ENCODE measurements at places on chromosomes 5 and 9.

- no peak for DNase-seq
Observed at GRCh38 chr5:127810707-127811490, 107.7 kb downstream of the CCDC192 start.

DNA sequence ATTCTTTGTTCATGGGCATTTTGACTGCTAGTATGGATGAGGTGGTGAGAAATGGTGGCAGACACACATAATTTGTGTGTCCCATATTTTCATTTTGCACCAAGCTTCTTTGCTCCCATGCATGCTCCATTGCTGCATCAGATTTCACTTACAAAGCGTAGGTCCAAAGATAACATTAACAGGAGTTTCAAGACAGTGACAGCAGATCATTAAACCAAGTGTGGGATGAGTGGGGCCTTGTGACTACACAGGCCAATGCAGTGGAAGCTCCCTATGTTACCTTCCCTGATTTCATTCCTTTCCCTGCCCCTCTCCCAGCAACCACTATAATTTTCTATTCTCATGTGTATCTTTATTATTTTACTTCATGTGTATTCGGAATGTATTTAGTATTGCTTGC is 142.0 kb downstream of the AOPEP start:
- no peak for DNase-seq

GRCh38 chr5:74070766-74071165 is 444.8 kb downstream of the ARHGEF28 start:
- DNase-seq = no peak

GRCh38 chr9:129270903-129271431 is 92.9 kb upstream of the IER5L start:
- no peak for DNase-seq

GRCh38 chr5:120527251-120527650 is 63.2 kb downstream of the PRR16 start:
- no peak for DNase-seq

DNA sequence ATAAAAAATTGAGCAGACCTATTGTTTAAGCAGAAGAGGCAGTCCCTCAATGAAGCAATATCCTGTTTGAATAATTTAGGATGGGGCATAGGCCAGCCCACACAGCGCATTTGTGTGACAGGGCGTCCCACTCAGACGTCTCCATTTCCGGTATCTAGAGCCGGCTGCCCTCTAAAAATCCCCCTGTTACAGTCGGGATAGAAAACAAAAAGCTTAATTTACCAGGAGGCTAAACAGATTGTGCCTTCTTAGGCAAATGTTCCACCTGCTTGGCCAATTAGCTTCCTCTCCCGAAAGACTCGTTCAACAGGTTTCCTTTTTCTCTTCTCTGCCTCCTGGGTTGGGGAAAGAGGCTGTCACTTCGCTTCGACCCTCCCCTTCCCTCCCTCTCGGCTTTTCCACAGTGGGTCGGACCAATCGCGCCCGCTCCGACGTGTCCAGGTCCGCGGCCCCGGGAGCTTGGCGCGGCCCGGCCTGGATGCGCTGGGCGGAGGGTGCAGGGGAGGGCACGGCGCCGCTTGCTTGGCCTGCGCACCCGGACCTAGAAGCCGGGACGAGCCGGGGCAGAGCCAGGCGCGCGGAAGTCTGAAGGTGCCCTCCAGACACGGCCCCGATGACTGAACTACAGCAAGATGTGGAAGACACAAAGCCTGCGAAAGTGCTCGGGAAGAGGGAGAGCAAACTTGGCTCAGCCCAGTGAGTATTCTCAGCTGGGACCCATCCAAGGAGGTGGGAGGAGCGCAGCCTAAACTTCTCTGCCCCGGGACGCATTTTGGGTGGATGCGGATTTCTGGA is at the start of gene GRAMD2B:
Gene GRAMD2B (plus strand): TSS at position 416 of the 795 bp plus-strand sequence. CDS start 198 bp downstream, at position 614.
- peak; percentile 45 for DNase-seq

DNA sequence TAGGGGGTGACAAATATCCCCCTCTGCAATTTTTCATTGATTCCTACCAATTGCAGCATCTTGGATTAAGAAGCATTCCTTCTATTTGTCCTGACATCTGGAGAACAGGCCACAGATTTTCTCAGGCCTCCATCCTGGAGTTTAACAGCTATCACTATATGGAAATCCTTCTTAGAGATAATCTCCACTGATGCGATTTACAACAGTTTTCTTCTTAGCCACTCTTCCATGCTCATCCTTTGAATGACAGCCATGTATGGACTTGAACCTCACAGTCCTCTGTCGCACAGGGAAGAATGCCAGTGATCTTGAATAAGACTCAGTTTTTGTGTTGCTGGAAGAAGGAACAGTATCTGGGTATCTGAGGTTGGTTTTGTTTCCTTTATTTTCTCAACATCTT is 73.2 kb downstream of the PGM5 start:
- no peak for DNase-seq

DNA sequence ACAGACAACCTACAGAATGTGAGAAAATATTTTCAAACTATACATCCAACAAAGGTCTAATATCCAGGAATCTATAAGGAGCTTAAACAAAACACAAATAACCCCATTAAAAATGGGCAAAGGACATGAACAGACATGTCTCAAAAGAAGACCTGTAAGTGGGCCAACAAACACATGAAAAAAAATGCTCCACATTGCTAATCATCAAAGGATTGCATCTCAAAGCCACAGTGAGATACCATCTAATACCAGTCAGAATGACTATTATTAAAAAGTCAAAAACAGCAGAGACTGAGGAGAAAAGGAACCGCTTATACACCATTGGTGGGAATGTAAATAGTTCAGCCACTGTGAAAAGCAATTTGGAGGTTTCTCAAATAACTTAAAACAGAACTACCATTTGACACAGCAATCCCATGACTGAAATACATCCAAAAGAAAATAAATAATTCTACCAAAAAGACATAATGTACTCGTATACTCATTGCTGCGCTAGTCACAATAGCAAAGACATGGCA is 39.1 kb upstream of the C5orf63 start:
- DNase-seq = no peak

GRCh38 chr5:76527685-76528161 is 95.5 kb downstream of the F2RL2 start:
- no peak for DNase-seq

- no peak for DNase-seq
Observed at GRCh38 chr5:177476531-177477233, 3.2 kb upstream of the DBN1 start.

DNA sequence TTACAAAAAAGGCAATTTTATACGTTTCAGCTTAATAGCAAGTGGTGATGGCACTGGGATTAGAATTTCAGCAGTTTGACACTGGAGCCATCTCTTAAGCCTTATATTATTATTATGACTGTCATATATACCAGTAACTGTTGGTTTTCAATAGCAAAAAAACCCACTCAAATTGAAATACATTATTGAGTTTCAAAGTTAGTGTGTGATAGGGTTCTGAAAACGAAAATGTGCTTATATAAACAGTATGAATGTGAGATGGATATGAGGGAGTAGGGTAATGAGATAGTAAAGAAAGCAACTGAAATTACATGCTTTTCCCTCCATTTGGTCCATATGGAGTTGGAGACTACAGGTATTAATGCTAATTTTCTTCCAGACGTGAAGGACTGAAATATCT is 68.6 kb upstream of the ACTBL2 start:
- DNase-seq = no peak

GRCh38 chr5:113478691-113479090 is 9.6 kb downstream of the MCC start:
- DNase-seq = no peak

- no peak for DNase-seq
Observed at GRCh38 chr5:118984602-118985001, 3.7 kb downstream of the DTWD2 start.

- DNase-seq = no peak
Observed at GRCh38 chr9:28363151-28363562, 789.9 kb upstream of the C9orf72 start.

GRCh38 chr9:27125936-27126335 is 16.9 kb downstream of the TEK start:
- DNase-seq = no peak

DNA sequence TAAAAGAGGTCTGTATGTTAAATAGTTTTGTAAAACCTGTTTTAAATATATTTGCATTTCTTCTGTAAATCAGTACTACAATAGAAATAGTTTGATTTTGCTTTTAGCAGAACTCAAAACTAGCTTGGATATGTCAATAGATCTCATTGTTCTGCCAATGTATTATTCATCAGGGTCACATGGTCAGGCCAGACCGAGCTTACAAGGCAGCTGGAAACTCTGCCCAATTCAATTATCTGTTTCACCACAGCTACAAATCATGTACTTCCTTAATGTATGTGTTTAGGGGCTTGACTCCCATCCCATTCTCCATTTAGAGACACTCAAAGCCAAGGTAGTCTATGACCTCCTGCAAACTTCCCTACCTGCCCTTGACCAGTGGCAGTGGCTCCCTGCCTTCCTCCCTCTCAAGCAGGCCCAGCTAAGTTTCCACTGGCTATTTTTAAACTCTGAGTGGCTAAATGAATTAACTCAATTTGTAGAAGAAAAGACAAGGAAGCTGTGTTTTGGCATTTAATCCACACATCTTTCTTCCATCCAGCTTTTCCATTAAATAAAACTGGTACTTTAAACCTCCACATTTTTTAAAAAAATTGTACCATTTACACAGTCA is 46.4 kb upstream of the SELENOP start:
- DNase-seq = no peak

DNA sequence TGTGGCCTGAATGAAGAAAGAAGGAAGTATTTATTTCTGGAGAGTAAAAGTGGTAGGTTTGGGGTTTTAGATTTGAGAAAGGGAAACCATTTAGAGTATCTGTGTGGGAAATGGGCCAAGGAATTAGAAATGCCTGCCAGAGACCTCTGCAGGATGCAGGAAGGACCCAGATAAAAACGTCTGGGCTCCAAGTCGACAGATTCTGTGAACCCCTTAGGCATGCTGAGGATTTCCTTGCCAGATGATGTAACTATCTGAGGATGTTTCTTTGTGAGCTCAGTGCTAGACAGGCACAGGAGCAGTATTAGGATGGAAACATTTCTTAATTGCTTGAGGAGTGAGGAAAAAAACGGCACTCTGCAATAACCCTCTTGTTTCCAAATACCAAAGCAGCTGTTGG is 251.8 kb upstream of the DMRT1 start:
- no peak for DNase-seq

GRCh38 chr9:91451431-91452270 is 28.0 kb upstream of the NFIL3 start:
- no peak for DNase-seq

DNA sequence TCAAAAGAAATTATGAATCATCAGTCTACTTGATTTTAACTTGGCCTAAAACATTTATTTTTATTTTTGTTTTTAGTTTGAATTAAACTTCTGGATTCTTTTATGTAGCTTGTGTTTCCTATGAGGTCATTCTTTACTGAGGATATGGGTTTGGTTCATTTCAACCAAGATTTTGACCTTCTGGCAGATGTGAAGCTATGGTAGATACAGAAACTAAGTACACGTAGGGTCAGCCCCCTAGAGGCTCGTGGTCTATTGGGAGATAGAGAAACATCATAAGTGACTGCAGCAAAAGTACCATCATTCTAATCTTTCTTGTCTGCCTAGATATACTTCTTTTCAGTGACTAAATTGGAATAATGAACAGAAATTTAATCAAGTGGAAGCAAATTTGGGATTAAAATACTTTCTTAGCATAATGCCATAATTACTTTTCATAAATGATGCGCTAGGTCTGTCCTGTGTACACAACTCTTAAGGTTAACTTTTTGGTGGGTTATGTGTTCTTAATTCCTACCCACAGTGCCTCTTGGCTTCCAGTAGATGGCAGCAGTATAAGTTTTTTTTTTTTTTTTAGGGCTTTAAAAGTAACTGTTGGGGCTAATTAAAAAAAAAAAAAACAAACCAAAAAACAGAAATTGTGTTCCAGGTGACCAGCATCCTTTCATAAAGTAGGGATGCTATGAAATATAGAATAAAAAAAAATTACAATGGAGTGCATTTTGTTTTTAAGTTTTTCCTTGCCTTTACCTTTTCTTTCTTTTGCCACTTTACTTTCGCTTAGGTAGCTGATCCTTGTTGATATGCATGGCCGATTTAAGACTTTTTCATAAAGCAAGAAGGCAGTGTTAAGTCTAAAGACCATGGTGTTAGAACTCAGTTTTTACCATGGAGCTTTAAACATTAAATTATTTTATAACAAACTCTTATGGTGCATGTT is 49.9 kb downstream of the LRRTM2 start:
- no peak for DNase-seq

DNA sequence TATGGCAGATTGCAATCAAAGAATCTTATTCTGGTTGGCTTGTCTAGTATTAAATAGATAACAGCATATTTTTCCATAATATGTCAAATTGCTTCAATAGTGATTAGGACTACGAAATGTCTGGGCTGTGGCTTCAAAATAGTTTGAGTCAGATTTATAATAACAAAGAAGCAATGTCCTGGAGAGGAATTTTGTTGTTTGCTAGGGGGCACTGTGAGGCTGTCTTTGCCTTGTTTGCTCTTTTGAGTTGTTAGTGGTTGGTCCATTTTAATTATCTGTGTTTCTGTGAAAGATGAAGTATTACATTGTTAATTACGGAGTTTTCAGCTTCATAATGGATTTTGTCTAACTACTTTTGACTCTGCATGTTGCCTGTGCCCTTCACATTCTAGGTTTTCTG is 713.6 kb downstream of the TLE4 start:
- no peak for DNase-seq

GRCh38 chr5:22896152-22896551 is 43.0 kb upstream of the CDH12 start:
- DNase-seq = no peak

DNA sequence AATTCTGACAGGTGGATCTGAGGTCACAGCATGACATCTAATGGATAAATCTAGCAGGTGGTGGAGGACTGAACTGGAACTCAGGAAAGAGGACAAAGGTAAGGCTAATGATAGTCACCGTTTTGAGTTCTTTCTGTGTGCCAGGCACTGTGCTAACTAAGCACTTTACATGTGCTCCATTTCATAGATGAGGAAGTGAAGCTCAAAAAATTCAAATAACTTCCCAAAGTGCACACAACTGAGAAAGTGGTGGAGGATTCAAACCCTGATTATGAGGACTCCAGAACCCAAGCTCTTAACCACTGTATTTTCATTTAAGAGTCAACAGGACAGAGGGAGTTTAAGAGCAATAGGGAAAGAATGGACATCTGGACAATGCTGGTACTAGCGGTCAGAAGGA is 7.1 kb upstream of the DELE1 start:
- DNase-seq = no peak

DNA sequence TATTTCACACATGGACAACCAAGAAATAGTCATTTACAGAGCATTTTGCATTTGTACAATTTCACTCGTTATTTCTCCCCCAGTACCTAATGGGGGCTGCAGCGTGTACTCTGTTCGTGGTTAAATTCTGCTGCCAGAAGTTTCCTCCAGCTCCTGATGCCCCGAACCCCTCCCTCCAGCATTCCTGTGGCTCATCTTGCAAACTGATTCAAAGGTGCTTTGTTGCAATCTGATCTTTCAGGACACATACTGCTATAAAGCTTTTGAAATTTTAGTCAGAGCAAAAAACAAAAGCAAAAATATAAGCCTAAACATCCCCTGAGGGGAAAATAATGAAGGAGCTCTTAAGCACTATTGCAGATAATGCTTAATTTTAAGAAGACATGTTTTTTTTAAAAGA is 27.7 kb downstream of the UBLCP1 start:
- no peak for DNase-seq

GRCh38 chr5:81513473-81513872 is 119.5 kb upstream of the ACOT12 start:
- DNase-seq = no peak

- DNase-seq = no peak
Observed at GRCh38 chr9:7223981-7224380, 466.2 kb downstream of the KDM4C start.

GRCh38 chr9:131981116-131981776 is 98.4 kb downstream of the MED27 start:
- DNase-seq = no peak
